ENCODE measurements at places on chromosomes 7 and 10. TPM values are rescaled to one million over a fixed set of nuclear protein-coding genes. Genes with fewer than 3 reads are reported as not detected.

GRCh38 chr7:148661471-148661870, 37.2 kb upstream of the CUL1 start:
- no peak overlapping the region for H3K4me3 ChIP-seq
- H3K27ac ChIP-seq: no peak overlapping the region
- no peak for DNase-seq
- H3K36me3 ChIP-seq: no peaks in the 10 kb centered on the region
- H3K27me3 ChIP-seq: no peaks in the 10 kb centered on the region

CCDC71L gene
- 11.5 TPM for polyA plus RNA-seq

DNA sequence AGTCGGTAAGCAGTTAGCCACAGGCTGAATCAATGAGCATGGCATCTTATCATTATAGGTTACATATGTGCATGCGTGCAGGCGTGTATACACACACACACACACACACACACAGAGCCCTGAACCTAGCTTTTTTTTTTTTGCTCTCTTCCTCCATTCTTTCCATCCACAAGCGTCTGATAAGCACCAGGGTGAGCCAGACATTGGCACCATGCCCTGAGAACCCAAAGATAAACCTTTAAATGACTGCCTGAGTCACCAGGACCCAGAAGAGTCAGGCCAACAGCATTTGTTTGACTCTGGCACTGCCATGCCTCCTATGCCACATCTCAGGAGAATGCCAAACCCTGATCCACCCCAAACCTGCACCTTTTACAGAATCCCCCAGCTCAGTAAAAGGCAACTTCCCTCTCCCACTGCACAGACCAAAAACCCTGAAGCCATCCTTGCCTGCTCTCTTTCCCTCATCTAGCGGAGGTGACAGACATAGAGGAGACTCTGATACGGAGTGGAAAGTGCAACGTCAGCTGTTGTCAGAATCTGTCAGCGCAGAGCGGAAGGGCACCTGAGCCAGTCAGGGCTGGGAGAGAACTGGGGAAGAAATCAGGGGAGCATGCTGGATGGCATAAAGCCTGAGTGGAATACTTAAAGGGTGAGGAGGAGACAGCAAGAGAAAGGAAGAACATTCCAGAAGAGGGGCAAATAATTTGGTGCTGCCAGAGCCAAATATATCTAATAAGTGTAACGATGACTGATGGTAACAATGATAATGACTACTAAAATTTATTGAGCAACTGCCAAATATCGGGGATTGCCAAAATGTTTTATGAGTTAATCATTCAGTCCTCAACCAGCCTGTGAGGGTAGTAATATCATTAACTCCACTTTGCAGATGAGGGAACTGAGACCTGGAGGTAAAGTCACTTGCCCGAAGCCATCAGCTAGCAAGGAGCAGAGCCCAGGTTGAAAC, 3.2 kb downstream of the PARP12 start:
- peaks cover 9% of the 10 kb centered on the region for H3K4me1 ChIP-seq
- no peak overlapping the region for H3K4me3 ChIP-seq
- DNase-seq: peak; percentile 57
- peaks cover 27% of the 10 kb centered on the region for H3K36me3 ChIP-seq

- no peak overlapping the region for H3K4me3 ChIP-seq
- H3K36me3 ChIP-seq: no peaks in the 10 kb centered on the region
- H3K27me3 ChIP-seq: no peaks in the 10 kb centered on the region
- DNase-seq: no peak
- no peaks in the 10 kb centered on the region for H3K4me1 ChIP-seq
Observed at GRCh38 chr7:21690705-21691104, 147.9 kb downstream of the DNAH11 start.

- H3K27me3 ChIP-seq: no peaks in the 10 kb centered on the region
- no peak overlapping the region for H3K27ac ChIP-seq
- no peak overlapping the region for H3K4me3 ChIP-seq
- no peaks in the 10 kb centered on the region for H3K36me3 ChIP-seq
Observed at GRCh38 chr10:91154842-91155241, 65.6 kb upstream of the PCGF5 start.

ERVW-1 gene
- 0.76 TPM for polyA plus RNA-seq

RET gene
- 20.1 TPM for polyA plus RNA-seq

Data from large intestine (tissue), 12 donors.